ENCODE measurements at places on chromosomes 7 and 10.

- no peak for DNase-seq
Observed at GRCh38 chr7:22269963-22270362, 87.0 kb downstream of the RAPGEF5 start.

DNA sequence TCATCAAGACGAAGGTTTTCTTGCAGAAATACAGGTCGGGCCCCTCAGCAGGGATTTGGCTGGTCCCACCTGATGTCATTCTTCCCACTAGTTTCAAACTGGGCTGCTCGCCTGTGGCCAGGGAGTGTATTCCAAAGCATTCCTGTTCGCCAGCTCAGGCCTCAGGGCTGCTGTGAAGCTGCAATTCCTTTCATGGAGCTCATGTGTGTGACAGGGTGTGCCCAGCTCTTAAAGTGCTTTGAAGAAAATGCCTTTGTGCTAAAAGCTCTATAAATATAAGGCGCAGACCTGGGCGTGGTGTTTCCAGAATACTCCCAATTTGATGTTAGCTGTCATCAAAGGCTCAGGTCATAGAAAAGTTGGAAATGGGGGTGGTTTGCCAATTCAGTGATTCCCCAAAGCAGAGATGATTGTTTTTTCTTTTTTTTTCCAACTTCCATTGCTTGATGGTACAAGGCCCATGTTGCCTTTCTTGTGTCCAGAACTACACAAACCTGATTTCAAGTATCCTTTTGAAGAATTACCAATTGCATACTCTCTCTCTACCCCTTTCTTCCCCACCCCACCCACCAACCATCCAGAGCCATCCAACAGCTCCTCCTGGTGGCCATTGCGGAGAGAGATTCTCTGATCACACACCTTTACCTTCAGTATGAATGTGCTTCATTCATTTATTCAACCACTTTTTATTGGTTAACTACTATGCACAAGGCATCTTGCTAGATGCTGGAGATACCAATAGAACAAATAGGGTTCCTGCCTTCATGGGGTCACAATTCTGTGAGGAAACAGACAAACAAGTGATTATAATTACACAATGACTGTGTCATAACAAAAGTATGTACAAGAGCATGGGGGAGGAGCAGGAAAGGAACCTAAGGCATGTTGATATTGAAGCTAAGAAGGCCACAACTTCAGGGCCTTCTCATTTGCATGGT lies 297.3 kb upstream of the LYZL1 start:
- DNase-seq: peak; percentile 6

DNA sequence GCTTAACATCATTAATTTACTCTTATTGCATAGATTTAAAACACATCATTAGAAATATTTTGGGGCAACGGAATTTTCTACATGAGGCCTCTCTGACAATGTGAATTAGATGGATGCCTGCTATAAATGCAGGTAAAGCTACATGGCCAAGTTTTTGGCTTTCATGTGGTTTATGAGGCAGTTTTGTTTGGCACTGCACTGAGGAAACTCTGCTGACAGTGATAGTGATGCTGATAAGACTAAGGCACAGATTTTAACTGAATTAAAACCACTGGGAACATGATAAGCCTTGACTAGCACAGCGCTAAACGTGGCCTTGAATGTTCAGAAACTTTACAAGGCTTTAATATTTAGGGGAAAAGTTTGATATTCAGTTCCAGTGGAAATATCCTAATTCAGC lies 114.3 kb upstream of the NOBOX start:
- DNase-seq: no peak

DNA sequence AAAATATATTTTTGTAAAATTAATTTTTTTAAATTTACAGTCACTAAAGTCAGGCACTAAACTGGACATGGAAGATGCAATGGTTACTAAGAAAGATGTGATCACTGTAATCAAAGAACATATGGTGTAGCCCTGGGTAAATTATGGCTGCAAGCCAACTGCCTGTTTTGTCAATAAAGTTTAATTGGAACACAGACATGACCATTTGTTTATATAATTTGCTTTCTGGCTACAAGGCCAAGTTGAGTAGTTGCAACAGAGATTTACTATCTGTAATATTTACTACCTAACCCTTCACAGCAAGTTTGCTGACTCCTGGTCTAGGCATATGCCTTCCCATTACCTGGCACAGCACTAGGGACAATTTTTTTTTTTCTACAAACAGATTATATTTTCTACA lies 448.9 kb downstream of the ADRA2A start:
- no peak for DNase-seq

DNA sequence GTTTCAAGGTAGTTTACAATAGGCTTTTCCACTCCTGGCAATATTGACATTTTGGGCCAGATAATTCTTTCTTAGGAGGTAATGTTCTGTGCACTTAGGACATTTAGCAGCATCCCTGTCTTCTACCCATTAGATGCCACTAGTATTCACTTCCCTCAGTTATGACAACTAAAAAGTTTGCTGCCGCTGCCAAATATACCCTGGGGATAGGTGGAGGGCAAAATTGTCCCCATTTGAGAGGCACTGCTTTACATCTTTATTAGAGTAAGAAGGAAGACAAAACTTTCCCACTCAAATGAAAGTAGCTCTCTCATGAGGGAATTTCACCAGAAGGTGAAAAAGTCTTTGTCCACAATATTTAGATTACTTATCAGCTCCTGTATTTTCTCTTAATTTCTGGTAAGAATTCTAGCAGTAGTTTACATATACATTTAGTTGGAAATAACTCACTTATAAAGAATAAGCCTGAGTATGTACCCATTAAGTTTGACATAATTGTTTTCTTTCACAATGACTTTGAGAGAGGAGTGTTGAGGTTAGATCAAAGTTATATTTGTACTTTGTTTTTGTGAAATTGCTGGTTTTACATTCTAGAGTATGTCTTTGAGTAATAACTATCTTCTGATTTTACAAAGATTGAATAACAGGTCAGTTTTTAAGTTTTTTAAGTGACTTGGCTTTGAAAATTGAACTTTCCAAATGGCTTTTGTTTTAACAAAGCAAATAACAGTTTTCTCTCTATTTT lies 46.0 kb downstream of the HELLS start:
- DNase-seq: no peak

GRCh38 chr10:84681781-84682180 lies 353.4 kb downstream of the CCSER2 start:
- no peak for DNase-seq

GRCh38 chr7:71264005-71264404 lies 132.1 kb downstream of the GALNT17 start:
- no peak for DNase-seq

DNA sequence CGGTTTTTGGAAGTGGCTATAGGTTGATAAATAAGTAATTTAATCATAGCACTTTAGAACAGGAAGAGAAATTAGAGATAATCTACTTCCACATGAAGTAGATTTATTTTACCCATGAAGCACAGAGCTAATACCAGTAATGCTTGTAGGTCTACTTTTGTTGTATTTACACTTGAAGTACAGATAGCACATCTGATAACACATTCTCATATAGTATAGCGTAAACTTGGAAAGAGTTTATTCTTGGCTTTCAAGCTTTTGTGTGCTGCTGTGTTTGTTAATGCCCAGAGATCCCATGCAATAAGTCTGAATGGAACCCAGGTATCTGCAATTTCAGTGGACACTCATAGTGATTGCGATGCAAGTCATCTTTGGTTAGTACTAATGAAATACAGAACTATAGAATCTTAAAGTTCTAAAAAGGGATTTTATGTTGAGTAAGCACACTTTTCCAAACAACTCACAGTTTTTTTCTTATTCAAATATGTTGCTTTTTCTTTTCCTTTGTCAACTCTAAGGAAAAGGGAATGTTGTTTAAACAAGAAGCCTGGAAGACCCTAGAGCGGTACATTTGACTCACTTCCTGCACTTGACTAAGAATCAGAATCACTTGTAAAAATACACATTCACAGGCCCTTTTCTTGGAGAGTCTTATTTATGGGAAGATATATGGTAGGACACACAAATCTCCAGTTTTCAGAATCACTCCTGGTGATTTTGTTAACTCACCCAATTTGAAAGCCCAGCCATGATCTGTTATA lies 105.8 kb downstream of the GNAI1 start:
- no peak for DNase-seq

All from stimulated activated CD8-positive, alpha-beta memory T cell treated with anti-CD3 and anti-CD28 coated beads, Interleukin-2, amount 100 ng/mL, for 1 hour (primary cell).